ENCODE measurements at places on chromosomes 4 and X.

DNA sequence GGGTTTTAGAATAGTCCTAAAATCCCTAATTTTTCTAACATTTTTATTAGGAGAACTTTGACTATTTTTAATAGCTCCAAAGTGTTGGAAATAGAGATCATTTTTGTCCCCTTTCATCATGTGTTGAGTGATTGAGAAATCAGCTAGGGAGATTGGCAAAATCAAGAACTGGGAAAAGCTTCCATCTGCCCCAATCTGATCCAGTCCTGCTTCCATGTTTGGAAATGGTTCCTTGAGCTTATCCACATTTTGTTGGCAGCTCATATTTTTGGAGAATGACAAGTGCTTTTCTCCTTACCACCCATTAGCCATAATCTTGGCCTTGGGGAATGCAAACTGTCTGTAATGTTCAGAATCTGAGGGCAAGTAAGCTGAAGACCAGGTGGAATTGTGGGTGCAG lies 73.9 kb downstream of the SYNPO2 start:
- DNase-seq = no peak

DNA sequence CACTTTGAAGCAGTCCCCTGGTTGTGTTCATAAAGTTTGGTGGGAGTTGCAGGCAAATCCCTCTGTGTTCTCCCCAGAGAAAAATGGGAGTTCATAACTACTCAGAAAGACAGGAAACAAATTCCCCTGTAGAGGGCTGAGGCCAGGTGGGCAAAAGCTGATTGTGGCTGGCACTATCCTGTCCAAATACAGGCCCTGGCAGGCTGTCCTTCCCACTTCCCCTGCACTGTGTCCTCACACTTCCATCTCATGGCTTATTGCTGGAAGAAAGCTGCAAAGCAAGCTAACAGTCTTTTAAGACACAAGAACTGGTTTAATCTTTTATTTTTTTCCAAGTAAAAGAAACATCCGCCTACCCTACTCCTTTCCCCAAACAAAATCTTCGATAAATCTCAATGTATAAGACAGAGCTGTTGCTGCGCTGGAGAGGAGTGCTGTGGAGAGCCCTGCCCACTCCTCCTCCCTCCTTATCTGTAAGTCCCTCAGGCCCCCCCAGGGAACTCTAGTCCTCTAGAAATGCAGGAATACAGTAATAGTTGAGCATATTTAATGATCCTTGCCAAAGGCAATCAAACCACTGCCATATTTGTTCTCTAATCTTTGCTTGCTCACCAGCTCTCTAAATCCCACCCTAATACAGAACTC lies 14.0 kb downstream of the TAPT1 start:
- no peak for DNase-seq

DNA sequence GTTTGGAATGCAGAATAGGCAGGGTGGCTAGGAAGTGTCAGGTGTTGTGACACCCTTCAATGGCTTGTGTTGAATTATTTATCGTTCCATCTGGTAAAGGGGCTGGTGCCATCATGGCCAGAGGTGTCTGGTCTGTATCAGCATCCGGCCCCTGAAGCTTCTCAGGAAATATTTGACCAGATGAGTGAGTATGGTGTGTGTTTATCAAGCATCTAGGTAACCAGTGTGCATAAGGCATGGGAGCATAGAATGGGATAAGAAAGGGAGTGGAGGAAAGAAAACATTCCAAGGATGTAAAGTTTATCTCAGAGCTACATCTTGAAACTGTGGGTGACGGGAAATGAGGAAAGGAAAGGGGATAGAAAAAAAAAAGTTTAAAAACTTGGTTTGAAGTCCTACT lies 109.4 kb downstream of the KLHL4 start:
- no peak for DNase-seq

- no peak for DNase-seq
These were observed 1.9 kb upstream of the FRYL start for GRCh38 chr4:48781968-48782367.

DNA sequence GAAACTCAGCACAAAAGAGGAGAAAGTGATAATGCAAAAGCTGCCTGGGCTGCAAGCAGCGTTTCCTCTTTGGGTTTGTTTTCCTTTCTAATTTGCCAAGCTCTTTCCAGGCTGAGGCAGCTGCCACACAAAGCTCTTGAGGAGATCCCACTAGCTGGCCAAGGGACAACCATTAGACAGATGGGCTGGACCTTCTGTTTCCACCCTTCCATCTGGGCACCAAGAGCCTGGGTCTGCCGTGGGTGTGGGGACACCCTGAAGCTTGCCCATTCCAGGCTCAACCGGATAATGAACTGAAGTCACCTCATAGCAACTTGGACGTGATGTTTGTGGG lies 194.6 kb upstream of the C1QTNF7 start:
- DNase-seq = no peak

DNA sequence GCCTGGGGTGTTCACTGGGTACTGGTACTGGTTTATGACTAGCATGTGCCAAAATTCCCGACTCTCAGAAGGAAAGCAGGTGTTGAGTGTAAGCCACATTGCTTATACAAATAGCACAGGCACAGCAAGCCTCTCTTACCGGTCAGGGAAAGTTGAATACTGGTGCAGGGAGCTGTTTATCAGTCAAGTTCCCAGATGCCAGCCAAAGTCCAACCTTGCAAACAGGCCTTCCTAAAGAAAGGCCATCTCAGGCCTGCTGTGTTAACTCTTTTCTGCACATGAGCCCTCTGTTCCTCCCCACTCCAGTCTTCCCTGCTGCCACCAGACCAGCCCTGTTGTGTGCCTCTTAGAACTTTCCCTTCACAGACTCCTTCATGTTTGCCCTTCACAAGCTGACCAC lies 34.2 kb downstream of the PKD2 start:
- no peak for DNase-seq

- no peak for DNase-seq
These were observed 1707.4 kb downstream of the PCDH7 start for GRCh38 chr4:32427566-32427965.

- DNase-seq = peak; percentile 67
These were observed 24.9 kb downstream of the ALPK1 start for GRCh38 chr4:112321776-112322684.

GRCh38 chrX:153602601-153603000 lies 3.7 kb upstream of the CCNQ start:
- no peak for DNase-seq

- DNase-seq = no peak
These were observed 181.8 kb downstream of the STIM2 start for GRCh38 chr4:27042411-27042810.

- no peak for DNase-seq
These were observed 774 bp upstream of the RAPGEF2 start for GRCh38 chr4:159101988-159102621.

DNA sequence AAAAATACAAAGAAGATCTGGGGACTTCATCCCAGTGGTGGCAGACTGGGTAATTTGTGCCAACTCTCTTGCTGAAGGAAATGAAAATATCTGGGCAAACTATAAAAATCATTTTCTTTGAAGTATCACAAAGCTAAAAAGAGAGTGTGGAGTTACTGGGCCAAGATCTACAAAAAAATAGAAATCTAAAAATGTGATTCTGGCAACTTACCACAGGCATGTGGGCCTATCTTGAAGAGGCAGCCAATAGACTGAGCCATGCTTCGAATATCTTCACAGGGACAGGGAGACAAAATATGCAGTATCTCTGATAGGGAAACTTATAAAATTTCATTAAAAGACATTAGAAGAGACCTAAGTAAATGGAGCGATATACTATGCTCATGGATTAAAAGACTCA lies 168.8 kb downstream of the RCHY1 start:
- no peak for DNase-seq

DNA sequence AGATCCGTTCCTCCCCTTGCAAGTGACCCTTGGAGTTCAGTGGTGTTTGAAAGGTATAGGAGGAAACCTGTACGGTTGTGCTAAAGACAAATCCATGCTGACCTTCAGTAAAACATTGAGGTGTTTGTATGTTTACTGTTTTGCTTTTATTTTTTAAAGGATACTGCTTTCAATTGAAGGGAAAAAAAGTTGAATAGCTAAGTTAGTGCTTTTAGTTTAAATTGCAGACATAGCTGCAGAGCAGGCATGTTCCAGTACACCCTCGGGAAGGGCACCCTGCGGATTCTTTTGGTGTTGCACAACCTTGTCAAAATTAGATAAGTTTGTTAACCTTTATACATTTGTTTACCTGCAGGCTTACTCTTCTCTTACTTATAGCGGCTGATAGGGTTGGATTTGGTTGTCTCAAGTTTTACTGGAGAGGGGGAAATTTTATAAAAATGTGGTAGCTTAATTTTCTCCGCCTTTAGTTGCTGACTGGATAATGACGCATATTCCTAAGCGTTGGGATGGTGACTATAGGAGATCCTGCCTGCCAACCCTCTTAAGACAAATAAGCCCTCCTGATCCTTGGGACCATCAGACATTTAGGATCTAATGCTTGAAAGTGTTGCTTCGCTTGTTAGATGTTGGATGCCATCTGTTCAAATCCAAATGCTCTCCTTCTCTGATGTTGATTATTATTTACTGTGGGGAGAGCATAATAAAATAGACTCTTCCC lies 2.0 kb downstream of the RAPGEF2 start:
- DNase-seq = no peak

DNA sequence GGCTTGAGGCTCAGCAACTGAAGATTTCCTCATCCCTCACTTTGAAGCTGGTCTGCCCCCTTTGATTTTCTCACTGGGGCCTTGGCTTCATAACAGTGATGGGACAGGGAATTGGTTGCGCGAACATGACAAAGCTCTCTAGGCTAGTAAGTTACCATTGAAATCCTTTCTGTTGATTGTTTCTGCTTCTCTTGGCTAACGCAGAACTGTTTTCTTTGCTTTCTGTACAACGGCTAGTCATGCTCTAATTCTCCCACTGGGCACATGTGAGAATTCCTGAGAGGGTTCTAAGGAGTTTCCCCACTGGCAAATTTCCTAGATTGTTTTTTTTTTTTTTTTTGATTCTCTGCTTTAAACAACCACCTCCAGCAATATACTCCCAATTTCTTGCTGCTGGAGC lies 738.6 kb downstream of the PCDH7 start:
- no peak for DNase-seq

- no peak for DNase-seq
These were observed 23.7 kb downstream of the MAGEB1 start for GRCh38 chrX:30270639-30271038.
